ENCODE measurements at places on chromosomes 6 and 20. TPM values are rescaled to one million over a fixed set of nuclear protein-coding genes. Genes with fewer than 3 reads are reported as not detected.

Gene SNRPB2
- 78.3 TPM for total RNA-seq

Gene KIAA1755
- total RNA-seq = not detected

Gene ZSCAN23
- total RNA-seq = 4.3 TPM

Gene SRMS
- total RNA-seq = not detected

Gene RPS10
- total RNA-seq = 2,226 TPM

Gene BFSP1
- total RNA-seq = 1.2 TPM

Gene FAM209B
- total RNA-seq = 1.3 TPM

Gene HAO1
- not detected for total RNA-seq

Gene AKAP7
- 6.7 TPM for total RNA-seq

Gene SLC22A3
- not detected for total RNA-seq

Gene TMEM181
- total RNA-seq = 12.9 TPM

Gene FABP7
- not detected for total RNA-seq

Gene SLC35A1
- 14.7 TPM for total RNA-seq

Gene DPPA5
- total RNA-seq = not detected

DNA sequence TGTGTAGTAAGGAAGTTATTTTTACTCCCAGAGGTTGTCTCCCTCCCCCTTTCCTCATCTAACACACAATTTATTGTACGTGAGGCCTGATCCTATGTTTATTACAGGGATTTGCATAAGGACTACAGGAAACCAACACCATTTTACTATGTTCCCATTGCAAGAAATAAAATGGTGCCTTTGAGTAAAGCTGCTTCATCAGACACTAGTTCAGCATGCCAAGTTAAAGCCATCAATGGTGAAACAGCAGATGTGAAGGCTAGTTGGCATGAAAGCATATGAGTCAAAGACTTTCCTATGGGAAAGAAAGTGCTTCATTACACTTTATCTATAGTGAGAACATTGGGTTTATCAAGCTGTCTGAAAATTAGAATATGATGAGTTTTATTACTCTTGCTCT lies 543.0 kb downstream of the GRIK2 start:
- DNase-seq = no peak
- no peak overlapping the region for H3K27ac ChIP-seq
- no peaks in the 10 kb centered on the region for H3K36me3 ChIP-seq

GRCh38 chr20:33814238-33814712 lies 3.1 kb downstream of the CHMP4B start:
- H3K4me3 ChIP-seq = peak overlapping the region; percentile 99
- H3K36me3 ChIP-seq = peaks cover 26% of the 10 kb centered on the region
- no peaks in the 10 kb centered on the region for H3K27me3 ChIP-seq

- H3K4me1 ChIP-seq = no peaks in the 10 kb centered on the region
- H3K4me3 ChIP-seq = no peak overlapping the region
- no peak for DNase-seq
- no peak overlapping the region for H3K27ac ChIP-seq
- no peaks in the 10 kb centered on the region for H3K27me3 ChIP-seq
Observed at GRCh38 chr6:136125585-136125984, 124.5 kb downstream of the MTFR2 start.

- H3K4me3 ChIP-seq = no peak overlapping the region
- H3K4me1 ChIP-seq = no peaks in the 10 kb centered on the region
- no peak overlapping the region for H3K27ac ChIP-seq
- no peaks in the 10 kb centered on the region for H3K27me3 ChIP-seq
- H3K36me3 ChIP-seq = no peaks in the 10 kb centered on the region
Observed at GRCh38 chr20:7171911-7172310, 404.4 kb downstream of the BMP2 start.

- peaks cover 15% of the 10 kb centered on the region for H3K4me1 ChIP-seq
- DNase-seq = peak; percentile 50
- no peaks in the 10 kb centered on the region for H3K36me3 ChIP-seq
Observed at GRCh38 chr6:53701333-53702218, 36.0 kb upstream of the KLHL31 start.

GRCh38 chr6:63897952-63898351 lies 262.4 kb downstream of the PHF3 start:
- no peak for DNase-seq
- H3K27me3 ChIP-seq = no peaks in the 10 kb centered on the region

- no peaks in the 10 kb centered on the region for H3K36me3 ChIP-seq
- no peak for DNase-seq
- no peak overlapping the region for H3K4me3 ChIP-seq
- H3K4me1 ChIP-seq = no peaks in the 10 kb centered on the region
Observed at GRCh38 chr6:8149350-8149749, 47.0 kb upstream of the EEF1E1 start.

DNA sequence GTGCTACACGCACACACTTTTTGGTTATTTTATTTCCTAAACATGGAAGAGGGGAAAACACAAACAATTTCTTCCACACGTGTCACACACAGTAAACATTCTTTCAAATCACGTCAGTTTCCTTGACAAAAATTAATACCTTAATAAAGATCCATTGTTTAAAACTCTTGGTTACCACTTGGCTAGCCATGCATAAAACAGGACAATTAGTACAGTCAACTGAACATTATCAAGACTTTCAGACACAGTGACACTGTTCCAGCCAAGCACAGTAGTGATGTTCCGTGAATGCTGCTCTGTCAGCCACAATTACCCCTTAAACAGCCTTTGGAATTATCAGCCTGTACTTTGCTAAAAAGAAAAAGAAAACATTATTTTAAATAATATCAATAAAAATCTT lies 50.8 kb downstream of the GMDS start:
- no peak overlapping the region for H3K4me3 ChIP-seq
- H3K27ac ChIP-seq = no peak overlapping the region
- H3K27me3 ChIP-seq = peaks cover 3% of the 10 kb centered on the region
- no peaks in the 10 kb centered on the region for H3K4me1 ChIP-seq

GRCh38 chr6:186340-186965 lies 105.8 kb upstream of the DUSP22 start:
- no peak for DNase-seq
- H3K27ac ChIP-seq = no peak overlapping the region
- H3K4me1 ChIP-seq = peaks cover 56% of the 10 kb centered on the region
- peaks cover 7% of the 10 kb centered on the region for H3K27me3 ChIP-seq

- H3K36me3 ChIP-seq = no peaks in the 10 kb centered on the region
- DNase-seq = no peak
- no peak overlapping the region for H3K27ac ChIP-seq
- no peaks in the 10 kb centered on the region for H3K4me1 ChIP-seq
- no peak overlapping the region for H3K4me3 ChIP-seq
Observed at GRCh38 chr6:164150232-164150631, 735.7 kb downstream of the QKI start.

DNA sequence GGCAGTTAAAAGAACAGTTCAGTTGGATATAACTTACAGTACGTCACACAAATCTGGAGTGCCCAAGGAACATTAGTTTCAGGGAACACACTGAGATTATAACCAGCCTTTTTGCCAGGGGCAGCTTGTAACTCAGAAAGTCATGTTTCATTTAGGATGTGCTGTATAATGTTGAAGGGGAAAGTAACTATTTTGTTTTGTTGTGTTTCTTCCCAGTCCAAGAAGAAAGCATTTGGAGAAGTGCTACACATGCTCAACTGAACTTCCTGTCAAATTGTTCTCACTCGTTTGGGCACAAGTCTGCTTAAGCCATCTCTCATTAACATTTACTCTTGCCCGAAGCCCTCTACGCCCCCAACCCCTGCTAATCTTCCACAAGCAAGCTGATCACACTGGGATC lies 157.9 kb downstream of the BTBD9 start:
- no peaks in the 10 kb centered on the region for H3K27me3 ChIP-seq
- no peak overlapping the region for H3K4me3 ChIP-seq
- peaks cover 5% of the 10 kb centered on the region for H3K4me1 ChIP-seq
- no peak overlapping the region for H3K27ac ChIP-seq
- DNase-seq = no peak
